Glomerular endothelial cell (primary cell): ENCODE measurements at places on chromosomes 6 and 20.
A peak's percentile ranks its signal among the peaks of the same experiment; 100 is the strongest.

GRCh38 chr6:7919871-7920270 lies 9.3 kb upstream of the TXNDC5 start:
- no peak for DNase-seq

GRCh38 chr6:156886409-156886808 lies 109.2 kb downstream of the ARID1B start:
- DNase-seq: peak; percentile 44

DNA sequence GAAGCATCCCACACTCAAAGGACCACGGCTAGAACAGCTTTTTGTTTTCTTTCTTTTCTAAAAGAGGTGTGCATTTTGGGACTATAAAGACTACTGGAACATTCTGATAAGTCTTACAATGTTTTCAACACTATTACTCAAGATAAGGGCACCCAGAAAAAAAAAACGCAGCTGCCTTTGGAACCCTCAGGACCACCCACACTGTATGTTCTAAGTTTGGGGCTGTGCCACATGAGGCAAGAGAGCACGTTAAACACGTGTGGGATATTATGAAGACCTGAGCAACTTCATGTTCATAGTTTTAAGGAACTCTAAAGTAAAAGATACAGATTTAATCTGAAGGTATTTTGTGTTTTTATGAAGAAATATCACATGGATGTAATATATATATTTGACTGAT lies 204.6 kb downstream of the FOXC1 start:
- no peak for DNase-seq

DNA sequence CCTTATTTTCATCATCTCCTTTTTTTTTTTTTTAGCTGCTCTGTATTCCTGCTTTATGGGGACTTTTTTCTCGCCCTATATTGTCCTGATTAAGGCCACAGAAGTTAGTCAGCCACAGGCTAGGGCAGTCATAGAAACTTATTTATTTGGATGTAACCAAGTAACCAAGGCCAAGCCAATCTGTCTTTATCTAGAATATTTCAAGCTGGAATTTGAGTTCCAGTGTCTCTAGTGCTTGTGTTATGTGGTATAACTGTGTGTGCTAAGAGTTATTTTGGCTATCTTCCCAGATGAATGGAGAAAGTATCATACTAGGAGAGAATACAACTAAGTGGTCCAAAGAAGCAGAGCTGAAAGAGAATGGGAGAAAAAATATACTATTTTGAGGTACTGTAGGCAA lies 751.5 kb downstream of the CBLN4 start:
- DNase-seq: no peak

DNA sequence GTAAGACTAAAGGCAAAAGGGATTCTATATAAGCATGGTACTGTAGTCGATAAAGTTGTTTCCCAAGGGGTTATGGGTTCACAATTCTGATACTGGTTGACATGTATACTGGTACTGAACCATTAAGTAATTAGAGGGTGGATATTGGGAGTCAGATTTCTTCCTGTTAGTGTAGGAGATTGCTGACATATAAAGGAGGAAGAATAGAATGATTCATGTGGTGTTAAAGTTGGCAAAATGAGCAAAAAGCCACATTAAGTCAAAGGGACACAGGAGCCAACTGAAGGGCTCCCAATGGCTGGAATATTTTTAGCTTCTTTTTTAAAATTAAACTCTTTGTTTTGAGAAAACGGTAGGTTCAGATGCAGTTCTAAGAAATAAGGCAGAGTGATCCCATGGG lies 161.8 kb upstream of the PRND start:
- DNase-seq: no peak

- DNase-seq: no peak
These were observed 429.6 kb downstream of the EPM2A start for GRCh38 chr6:145305670-145306069.

GRCh38 chr6:125789167-125789566 lies 1.6 kb upstream of the NCOA7 start:
- no peak for DNase-seq

DNA sequence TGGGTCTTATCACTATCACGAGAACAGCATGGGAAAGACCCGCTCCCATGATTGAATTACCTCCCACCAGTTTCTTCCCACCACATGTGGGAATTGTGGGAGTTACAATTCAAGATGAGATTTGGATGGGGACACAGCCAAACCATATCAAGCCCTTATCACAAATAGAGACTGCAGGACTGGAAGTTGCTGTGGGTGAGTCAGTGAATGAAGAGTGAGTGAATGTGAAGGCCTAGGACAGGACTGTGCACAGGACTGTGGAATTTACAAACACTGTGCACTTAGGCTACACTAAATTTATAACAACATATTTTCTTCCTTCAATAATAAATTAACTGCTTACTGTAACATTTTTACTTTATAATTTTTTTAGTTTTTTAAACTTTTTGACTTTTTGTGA lies 30.2 kb upstream of the BCAS1 start:
- DNase-seq: no peak

DNA sequence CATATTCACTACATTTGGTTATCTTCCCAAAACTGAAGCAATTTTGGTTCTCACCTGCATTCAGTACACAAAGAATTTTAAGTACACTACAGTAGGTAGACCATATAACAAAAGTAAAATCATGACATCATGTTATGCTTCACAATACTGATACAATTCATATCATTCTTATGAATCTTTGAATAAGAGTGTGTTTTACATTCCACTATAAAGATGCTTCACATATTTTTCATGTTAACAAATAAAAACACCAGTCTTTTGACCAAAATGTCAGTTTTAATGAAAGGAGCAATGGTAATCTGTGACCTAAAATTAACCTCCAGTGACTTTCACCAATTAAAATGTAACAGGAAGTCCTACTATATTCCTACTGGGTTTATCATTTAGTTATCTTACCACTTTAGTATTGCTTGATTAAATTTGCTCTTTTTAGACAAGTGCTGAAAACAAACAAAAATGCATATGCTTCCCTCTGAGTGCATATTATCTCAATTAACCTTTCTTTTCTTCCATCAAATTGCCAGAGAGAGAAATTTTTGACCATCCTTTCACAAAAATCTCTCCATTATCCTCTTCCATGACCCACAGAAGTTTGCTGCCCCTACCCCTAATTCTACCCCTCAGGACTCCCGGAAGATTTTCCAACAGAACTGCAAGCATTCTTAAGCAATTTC lies 49.3 kb downstream of the PHIP start:
- no peak for DNase-seq

DNA sequence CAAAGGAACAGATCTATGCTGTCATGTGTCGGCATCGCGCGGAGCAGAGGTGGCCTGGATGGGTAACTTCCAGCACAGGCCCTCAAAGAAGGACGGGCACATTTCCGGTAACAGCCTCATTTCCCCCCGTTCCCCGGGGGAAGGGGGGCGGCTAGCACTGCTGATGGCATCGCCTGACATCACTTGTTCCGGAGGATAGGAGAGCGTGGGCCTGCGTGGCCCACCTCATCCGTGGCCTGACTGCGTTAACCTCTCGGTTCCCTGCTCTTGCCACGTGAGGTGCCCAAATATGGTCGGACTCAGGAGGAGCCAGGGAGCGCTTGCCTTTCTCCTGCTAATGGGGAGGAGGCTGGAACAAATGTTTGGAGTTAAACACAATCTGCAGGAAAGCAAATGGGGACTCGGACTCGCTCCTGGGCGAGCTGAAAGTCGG lies at the start of gene AKAP12:
TSS of gene AKAP12 (plus strand) at position 365 of the 433 bp plus-strand sequence. CDS start 596 bp downstream, outside the sequence.
- DNase-seq: no peak

DNA sequence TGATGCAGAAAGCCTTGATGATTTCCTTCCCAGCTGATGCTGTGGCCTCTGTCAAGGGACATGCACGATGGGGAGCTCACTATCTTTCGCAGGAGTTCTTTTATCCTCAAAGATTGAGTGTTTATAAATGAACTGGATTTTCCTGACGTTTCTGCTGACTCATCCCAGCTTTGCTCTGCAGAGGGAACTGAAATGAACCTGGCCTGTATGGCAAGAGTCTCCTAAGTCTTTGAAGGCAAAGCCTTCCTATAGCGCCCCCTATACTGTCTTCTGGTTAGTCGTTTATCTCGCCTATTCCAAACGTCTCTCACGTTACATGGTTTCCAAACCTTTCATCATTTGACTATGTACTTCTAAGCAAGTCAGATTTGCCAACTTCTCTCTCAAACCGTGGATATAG lies 565.3 kb downstream of the KIF16B start:
- DNase-seq: no peak

GRCh38 chr6:15184441-15184861 lies 61.4 kb upstream of the JARID2 start:
- DNase-seq: no peak

GRCh38 chr20:46400253-46400652 lies 6.2 kb downstream of the ELMO2 start:
- no peak for DNase-seq

- no peak for DNase-seq
These were observed 19.6 kb downstream of the FOXC1 start for GRCh38 chr6:1629316-1629715.

DNA sequence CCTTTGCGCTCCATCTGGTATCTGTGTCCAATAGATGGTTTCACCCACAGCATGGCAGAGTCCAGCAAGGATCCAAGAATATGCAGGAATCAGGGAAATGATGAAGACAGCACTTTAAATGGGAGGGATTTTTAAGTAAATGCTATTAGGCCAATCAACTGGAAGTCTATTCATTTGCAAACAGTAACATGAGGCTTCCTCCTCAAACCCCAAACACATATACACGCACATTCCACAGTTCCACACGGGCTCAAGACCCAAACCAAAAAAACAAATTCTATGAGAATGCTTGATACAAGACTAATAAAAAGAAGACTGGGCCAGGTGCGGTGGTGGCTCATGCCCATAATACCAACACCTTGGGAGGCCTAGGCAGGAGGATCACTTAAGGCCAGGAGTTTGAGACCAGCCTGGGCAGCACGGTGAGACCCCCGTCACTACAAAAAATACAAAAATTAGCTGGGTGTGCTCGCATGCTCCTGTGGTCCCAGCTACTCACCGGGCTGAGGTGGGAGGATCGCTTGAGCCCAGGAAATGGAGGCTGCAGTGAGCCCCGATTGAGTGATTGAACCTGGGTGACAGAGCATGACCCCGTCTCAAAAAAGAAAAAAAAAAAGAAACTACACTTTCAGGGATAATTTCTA lies 21.9 kb upstream of the TFAP2C start:
- DNase-seq: no peak

GRCh38 chr6:109036574-109037294 lies 57.9 kb downstream of the SESN1 start:
- DNase-seq: no peak

GRCh38 chr6:7914991-7915789 lies 4.6 kb upstream of the TXNDC5 start:
- no peak for DNase-seq

- no peak for DNase-seq
These were observed 495.6 kb upstream of the MAN1A1 start for GRCh38 chr6:119845161-119845560.

- DNase-seq: no peak
These were observed 138.5 kb downstream of the RCAN2 start for GRCh38 chr6:46352541-46353268.

DNA sequence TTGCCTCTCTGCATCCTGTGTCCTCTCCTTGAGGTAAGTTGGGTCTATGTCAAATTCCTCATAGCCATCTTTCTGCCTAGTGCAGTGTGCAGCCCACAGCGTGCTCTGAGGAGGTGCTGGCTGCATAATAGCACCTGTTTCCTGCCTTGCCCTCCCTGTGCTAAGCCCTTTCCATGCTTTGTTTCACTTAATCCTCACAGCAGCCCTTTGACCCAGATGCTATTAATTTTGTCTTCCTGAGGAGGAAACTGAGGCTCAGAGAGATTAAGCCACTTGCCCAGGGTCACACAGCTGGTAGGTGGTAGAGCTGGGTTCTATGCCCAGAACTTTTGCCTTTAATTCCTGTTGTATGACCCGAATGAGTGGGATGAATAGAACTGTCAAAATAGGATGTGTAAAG lies 13.5 kb downstream of the FAM83D start:
- DNase-seq: no peak

DNA sequence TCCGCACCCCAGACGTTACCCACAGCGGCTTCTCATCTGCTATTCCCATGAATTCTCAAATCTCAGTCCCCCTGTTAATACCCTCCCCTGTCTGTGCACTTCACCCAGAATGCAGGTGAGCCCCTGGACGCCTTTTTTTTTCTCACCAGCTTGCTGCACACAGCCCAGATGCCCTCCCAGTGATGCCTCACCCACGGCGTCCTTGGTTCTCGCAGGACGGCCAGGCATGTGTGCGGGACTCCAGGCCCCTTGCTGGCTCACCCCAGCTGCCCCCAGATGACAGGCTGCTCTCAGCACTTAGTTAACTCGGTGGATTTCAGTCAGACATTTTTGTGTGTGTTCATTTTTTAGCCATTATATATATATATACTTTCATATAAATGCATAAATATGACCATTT lies 25.4 kb upstream of the PI16 start:
- no peak for DNase-seq

- DNase-seq: peak; percentile 41
These were observed at the start of gene RNF114 for GRCh38 chr20:49936153-49937026. Gene RNF114 (plus strand): TSS chr20:49936397. CDS start chr20:49936413, 16 bp downstream.
